ENCODE measurements at places on chromosomes 7 and 10. TPM values are rescaled to one million over a fixed set of nuclear protein-coding genes. Genes with fewer than 3 reads are reported as not detected.

The ENTPD1 gene
- total RNA-seq = 1.7 TPM

The YAE1 gene
- 8.3 TPM for total RNA-seq

The SOSTDC1 gene
- not detected for total RNA-seq

The PRKAR2B gene
- total RNA-seq = 1.3 TPM

The CALCR gene
- 0.78 TPM for total RNA-seq

The SFXN2 gene
- total RNA-seq = 5.0 TPM

The FGFR2 gene
- not detected for total RNA-seq

The KNDC1 gene
- total RNA-seq = not detected

The ANKRD61 gene
- total RNA-seq = not detected

The FRAT1 gene
- 2.9 TPM for total RNA-seq

The TMEM273 gene
- 4.9 TPM for total RNA-seq

The CXCL12 gene
- 16.6 TPM for total RNA-seq

The FAM180A gene
- total RNA-seq = 0.65 TPM

The PTF1A gene
- not detected for total RNA-seq

The FZD8 gene
- 3.0 TPM for total RNA-seq

The AKR1C8 gene
- total RNA-seq = not detected

The CYP3A5 gene
- 9.2 TPM for total RNA-seq

The HMX2 gene
- total RNA-seq = not detected

The WIPF3 gene
- total RNA-seq = 6.9 TPM

The POLR2J2 gene
- total RNA-seq = 2.9 TPM

The TLL2 gene
- 0.44 TPM for total RNA-seq

The PLCE1 gene
- total RNA-seq = 5.9 TPM

The ACSM6 gene
- total RNA-seq = not detected

The TRIM50 gene
- total RNA-seq = not detected

The TACR2 gene
- total RNA-seq = not detected

The EPHB6 gene
- 2.5 TPM for total RNA-seq

The EN2 gene
- total RNA-seq = 0.59 TPM

The CAPZA2 gene
- total RNA-seq = 110 TPM

The PALD1 gene
- total RNA-seq = 4.1 TPM

The SEMA3A gene
- total RNA-seq = 0.16 TPM

The CCDC172 gene
- total RNA-seq = not detected

The SPDYE8 gene
- total RNA-seq = not detected

The TDRD1 gene
- total RNA-seq = 0.10 TPM

The KCNIP2 gene
- total RNA-seq = 0.39 TPM

The CADPS2 gene
- total RNA-seq = 3.0 TPM

The MEST gene
- 1.9 TPM for total RNA-seq

The NRCAM gene
- total RNA-seq = not detected

The OR2A7 gene
- 0.17 TPM for total RNA-seq

The IKZF1 gene
- total RNA-seq = 0.22 TPM

The ATOH7 gene
- not detected for total RNA-seq

The PI4K2A gene
- total RNA-seq = 18.5 TPM

The SLC13A4 gene
- not detected for total RNA-seq

The CALN1 gene
- not detected for total RNA-seq

The FFAR4 gene
- total RNA-seq = 0.10 TPM

All from gastrocnemius medialis (tissue), 4 donors.